ENCODE measurements at places on chromosomes 16 and 17.

DNA sequence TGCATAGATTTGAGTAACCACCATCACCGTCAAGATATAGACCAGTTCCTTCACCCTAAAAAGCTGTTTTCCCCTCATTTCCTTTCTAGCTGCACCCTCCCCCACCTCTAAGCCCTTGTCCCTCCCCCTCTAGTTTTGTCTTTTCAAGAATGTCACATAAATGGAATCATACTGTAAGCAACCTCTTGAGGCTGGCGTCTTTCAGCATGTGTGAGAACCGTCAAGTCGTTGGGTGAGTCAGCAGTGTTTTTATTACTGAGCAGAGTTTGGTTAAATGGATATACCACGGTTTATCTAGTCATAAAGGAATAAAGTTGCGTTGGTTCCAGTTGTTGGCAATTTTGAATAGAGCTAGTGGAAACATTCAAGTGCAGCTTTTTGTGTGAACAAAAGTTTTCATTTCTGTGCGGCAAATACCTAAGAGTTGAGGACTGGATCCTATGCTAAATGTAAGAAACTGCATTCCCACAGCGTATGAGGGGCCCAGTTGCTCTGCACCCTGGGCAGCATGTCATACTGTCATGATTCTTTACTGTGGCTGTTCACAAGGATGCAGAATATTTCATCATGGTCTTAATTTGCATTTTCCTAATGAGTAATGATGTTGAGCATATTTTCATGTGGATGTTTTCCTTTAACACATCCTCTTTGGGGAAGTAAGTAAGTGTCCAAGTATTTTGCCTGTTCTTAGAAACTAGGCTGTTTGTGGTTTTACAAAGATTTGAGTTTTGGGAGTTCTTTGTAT, 264.3 kb downstream of the CPPED1 start:
- DNase-seq = no peak

GRCh38 chr16:48075398-48075797, 80.4 kb downstream of the ABCC12 start:
- no peak for DNase-seq

DNA sequence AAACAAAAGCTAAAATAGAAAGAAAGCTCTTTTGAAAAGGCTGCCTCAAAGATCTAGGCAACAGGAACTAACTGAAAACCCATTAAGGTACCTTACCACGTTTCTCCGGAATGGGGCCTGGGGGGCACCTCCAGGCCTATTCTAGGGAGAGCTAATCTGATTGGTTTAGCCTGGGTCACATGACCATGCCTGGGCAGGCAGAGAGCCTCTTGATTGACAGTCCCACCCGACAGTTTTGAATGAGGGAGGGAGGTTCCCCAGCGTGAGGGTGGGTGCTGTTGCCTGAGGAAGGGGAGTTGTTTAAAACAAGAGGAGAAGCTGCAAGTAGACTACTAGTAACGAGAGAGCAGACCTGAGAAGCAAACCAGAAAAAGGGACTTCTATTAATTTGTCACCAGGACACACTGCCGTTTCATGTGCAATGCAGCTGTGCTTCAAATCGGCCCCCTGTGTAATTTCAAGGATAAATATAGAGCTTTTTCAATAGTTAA, 143.4 kb upstream of the HS3ST2 start:
- no peak for DNase-seq

DNA sequence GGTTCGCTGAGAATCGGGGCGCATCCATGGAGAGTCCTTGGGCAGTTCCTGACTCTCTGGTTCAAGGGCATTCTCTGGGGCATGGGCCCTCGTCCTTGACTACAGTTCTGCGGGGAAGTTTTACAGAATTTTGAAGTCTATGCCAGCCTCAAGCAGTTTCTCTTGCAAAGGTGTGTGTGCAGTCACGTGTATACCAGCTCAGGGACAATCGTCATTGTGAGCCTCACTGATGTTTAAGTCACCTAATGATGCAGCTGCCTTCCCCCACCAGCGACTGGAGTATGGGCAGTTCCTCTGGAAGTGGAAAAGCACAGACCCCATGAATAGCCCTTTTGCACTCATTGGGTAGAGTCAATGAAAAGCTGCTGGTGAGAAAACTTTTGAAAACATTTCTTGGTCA, 1.3 kb downstream of the PLCG2 start:
- no peak for DNase-seq

- no peak for DNase-seq
Measured at GRCh38 chr17:17217995-17218394, 11.9 kb upstream of the PLD6 start.

DNA sequence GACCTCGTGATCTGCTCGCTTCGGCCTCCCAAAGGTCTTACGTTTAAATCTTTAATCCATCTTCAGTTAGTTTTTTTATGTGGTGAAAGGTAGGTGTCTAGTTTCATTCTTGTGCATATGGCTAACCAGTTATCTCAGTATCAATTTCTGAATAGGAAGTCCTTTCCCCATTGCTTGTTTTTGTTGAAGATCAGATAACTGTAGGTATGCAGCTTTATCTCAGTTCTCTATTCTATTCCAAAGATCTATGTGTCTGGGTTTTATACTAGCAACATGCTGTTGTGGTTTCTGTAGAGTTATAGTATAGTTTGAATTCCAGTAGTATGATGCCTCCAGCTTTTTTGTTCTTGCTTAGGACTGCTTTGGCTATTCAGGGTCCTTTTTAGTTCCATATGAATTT, 65.2 kb downstream of the TNFRSF13B start:
- no peak for DNase-seq

DNA sequence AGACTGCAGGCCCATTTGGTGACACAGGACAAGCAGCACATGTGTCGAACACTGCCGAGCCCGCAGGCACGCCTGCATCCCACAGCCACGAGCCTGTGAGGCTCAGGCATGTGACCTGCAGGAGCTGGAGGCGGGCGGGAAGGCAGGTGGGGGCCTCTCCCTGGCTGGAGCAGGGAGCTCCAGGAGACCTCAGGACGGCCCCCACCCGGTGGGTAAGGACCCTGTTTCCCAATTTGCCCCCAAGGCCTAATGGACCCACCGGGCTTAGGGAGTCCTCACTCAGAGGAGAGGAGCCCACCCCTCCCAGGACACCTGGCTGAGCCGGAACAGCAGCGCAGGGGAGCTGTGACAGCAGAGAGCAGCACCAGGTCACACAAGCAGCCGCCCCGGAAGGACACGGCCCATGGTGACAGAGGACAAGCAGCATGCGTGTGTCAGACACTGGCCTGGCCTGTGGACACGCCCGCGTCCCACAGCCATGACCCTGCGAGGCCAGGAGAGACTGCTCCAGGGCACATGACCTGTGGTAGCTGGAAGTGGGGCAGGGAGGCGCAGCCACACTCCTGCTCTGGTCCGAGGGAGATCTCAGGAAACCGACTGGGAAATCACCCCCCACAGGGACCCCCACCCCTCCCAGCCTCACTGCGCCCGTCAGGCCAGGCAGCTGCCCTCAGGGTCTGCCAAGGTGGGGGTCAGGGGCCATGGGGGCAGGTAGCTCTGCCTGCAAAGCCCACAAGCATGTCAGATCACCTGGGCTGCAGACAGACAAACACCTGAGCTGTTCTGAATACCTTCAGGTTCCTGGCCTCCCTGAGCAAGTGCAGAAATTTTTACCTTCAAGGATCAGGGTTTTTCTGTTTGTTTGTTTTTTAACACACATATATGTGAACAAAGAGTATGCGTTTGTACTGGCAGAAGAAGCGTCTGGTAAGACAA, 2.4 kb downstream of the SPSB3 start:
- no peak for DNase-seq

DNA sequence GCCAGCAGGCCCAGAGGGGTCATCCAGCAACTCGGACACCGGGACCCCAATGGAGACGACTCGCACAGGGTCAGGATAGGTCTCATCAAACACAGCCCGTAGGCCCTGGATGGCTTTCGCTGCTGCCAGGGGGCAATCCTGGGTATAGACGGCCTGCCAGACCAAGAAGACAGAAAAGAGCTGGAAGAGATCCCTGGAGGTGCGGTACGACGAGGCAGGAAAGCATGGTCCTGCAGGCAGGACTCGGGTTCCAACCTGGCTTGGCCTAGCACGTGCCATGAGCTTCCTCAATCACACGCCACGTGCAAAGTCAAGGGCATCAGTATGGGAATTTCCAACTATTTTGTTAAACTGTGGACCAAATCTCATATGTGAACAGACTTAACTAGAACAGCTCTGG, 6.3 kb upstream of the EXOSC6 start:
- DNase-seq = no peak

DNA sequence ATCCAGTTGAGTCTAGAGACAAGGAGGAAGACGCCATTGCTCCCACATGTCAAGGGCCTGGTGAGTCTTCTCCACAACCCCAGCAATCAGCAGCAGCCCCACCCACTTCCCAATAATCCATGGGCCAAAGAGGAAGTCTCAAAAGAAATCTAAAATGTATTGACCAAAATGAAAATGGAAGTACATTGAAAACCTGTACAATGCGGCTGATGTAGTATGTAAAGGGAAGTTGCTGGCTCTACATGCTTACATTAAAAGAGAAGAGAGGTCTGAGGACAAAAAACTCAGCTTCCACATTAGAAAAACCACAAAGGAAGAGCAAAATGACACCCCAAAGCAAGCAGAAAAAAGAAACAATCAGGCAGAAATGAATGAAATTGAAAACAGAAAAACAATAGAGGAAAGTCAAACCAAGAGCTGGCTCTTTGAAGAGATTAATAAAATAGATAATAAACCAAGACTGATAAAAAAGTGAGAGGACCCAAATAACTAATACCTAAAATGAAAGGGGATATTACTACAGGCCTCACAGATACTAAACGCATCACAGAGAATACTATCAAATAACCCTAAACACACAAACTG, 100.6 kb upstream of the METRNL start:
- no peak for DNase-seq

DNA sequence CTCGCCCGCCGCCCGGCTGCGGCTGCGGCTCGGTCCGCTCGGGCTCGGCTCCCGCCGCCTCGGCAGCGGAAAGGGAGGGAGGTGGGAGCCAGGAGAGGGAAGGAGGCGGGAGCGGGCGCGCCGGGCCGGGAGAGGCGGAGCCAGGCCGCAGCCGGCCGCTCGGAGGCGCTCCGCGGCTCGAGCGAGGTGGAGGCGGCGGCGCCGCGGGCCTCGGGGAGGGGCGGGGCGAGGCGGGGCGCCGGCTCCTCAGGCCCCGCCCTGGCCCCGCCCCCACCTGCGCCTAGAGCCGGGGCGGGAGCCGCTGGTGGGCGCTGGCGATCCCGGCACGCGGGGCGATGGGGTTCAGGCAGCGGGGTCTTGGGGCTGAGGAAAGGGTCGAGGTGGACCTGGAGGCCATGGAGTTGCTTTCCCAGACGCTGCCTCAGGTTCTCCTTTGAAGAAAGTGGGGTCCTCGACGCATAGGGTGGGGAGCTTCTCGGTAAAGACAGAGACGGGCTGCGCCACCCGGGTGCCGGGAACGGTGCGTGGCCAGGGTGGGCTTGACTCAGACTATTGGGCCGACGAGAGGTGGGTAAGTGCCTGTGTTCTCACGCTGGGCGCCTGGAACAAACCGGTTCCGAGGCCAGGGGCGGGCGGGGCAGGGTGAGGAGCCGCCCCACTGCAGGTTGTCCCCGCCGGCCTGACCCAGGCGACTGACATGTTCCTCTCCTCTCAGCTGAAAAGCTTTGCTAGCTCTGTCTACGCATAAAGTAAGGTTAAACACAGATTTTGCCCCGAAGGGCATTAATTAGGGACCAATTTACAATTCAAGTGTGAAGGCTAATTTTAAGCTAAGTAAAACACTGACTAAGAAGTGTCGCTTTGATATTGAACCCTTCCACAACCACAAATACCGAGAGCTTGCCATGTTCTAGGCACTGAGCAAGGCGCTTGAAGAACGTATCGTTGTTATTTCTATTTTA, at the start of gene CMTM4:
TSS of gene CMTM4 (minus strand) at position 75 of the 962 bp plus-strand sequence. CDS start 218 bp downstream, outside the sequence.
- DNase-seq = peak; percentile 44

DNA sequence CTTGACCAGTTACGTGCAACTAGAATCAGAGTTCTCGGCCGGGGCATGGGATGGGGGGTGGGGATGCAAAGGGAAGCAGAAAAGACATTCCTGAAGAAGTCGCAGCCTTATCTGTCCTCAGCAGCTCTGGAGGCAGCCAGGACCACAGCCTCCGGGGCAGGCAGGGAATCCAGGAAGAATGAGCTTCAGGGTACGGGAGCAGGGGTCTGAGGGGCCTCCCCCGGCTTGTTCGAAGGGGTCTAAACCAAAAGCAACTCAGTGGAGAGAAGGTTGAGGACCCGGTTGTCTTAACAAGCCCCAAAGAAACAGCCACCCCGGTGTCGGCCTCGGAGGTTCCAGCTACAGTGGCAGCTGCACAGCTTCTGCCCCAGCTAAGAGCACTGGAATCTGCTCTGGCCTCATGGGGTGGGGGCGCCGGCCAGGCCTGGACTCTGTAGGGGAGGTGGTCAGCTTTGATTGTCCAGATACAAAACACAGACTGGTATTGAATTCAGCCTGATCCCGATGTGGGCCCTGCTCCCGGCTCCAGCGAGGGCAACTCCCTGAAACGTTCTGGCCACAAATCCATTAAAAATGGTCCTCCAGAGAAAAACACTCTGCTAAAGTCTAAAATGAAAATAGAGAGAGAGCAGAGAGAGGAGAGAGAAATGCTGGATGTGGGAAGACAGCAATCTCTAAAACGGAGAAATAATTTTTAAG, 7.7 kb downstream of the HOXB4 start:
- no peak for DNase-seq

DNA sequence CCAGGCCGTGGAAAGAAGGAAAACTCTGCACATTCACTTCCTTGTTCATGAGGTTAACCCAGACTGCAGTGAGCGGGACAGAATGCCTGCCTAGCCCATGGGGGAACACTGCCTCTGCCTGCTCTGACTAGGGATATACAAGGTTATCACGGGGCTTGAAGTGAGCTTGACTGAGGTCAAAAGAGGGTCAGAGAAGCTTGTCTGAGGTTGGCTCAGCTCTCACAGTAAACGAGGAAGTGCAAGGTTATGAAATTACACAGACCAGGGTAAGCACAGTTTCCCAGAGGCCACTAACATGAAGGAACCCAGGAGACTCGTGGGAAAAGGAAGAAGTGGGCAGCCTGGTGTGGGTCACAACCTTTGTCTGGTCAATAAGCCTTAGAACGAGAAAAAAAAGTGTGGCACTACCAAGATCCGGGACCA, 28.7 kb downstream of the HIC1 start:
- DNase-seq = no peak

- DNase-seq = no peak
Measured at GRCh38 chr17:64060331-64060730, 39.9 kb upstream of the ICAM2 start.

- no peak for DNase-seq
Measured at GRCh38 chr17:7260651-7261378, 1.5 kb downstream of the CLDN7 start.

- no peak for DNase-seq
Measured at GRCh38 chr16:2897110-2897509, 14.1 kb downstream of the FLYWCH2 start.
